ENCODE measurements at places on chromosomes 4 and X.

- no peak for DNase-seq
Observed at GRCh38 chrX:55867708-55868107, 150.2 kb downstream of the RRAGB start.

DNA sequence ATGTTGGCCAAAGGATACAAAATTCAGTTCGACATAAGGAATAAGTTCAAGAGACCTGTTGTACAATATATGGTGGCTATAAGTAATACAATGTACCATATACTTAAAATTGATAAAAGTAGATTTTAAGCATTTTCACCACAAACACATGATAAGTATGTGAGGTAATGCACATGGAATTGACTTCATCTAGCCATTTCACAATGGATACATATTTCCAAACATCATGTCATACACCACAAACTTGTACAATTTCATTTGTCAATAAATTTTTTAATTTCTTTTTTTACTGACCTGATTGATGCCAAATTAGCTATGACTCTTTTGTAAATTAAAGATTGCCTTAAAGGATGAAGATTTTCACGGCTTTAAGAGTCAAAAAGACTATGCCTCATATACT lies 103.1 kb upstream of the VCX2 start:
- no peak for DNase-seq

DNA sequence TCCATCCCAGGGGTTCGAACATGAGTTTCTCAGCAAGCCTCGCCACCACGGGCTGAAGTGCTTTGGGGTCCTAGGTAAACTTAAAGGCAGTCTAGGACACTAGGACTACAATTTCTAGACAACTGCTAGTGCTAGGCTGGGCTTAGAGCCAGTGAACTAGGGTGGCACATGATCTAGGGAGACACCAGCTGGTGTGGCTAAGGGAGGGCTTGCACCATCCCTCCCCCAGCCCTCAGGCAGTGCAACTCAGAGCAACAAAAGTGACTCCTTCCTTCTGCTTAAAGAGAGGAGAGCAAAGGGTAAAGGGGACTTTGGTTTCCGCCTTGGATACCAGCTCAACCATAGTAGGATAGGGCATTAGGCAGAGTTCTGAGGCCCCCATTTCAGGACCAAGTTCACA lies 162.5 kb upstream of the AFF2 start:
- DNase-seq = no peak

- DNase-seq = peak; percentile 41
Observed at GRCh38 chr4:110049951-110050925, 137.6 kb downstream of the EGF start.

- DNase-seq = no peak
Observed at GRCh38 chr4:155712846-155713245, 46.0 kb upstream of the GUCY1B1 start.
